Tibial artery (tissue), 4 donors: ENCODE measurements at places on chromosomes 11 and 22.

GRCh38 chr11:73078631-73079030, 63.5 kb downstream of the FCHSD2 start:
- no peak overlapping the region for H3K27ac ChIP-seq
- DNase-seq: no peak
- H3K4me1 ChIP-seq: peaks cover 15% of the 10 kb centered on the region
- H3K27me3 ChIP-seq: no peaks in the 10 kb centered on the region

DNA sequence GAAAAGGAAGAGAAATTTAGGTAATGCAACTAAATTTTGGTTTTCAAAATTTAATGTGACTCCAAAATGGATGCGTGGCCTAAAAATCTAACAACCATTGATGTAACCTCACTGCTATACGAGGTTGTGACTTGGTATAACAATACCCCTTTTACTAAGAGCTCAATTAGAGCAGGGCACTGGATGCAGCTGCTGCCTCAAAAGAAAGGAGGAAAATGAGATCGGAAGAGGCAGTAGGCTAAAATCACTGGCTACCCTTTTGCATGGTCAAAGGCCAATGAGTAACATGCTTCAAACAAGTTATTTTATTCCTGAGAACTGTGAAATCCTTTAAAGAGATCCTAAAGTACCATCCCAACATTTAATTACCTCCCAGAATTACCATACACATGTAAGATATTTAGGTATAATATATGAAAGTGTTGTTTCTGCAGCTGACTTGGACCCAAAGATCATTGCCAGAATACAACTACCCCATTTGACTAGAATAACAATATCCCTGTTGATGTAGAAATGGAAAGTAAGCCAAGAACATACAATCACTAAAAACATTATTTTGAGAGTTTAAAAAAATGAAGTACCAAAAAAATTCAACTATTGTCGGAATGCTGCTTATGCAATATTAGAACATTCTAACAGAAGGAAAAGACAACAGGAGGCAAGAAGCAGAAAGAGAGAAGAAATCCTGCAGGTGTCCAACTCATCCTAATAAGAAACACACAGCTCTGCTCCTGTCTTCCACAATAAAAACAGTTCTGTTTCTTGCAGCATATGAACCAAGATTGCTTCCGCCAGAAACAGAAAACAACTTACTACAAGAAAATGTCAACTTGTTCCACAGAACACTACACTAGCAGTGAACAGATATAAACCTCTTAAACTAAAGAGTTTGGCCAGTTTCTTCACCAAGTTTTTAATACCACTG, 15.0 kb downstream of the SIK3 start:
- H3K27ac ChIP-seq: peak overlapping the region; percentile 59
- no peaks in the 10 kb centered on the region for H3K36me3 ChIP-seq
- H3K4me3 ChIP-seq: peak overlapping the region; percentile 21
- DNase-seq: no peak

- H3K36me3 ChIP-seq: no peaks in the 10 kb centered on the region
- H3K4me1 ChIP-seq: peaks cover 14% of the 10 kb centered on the region
- H3K4me3 ChIP-seq: no peak overlapping the region
- no peak for DNase-seq
Measured at GRCh38 chr11:33016654-33017053, 976 bp downstream of the DEPDC7 start.

DNA sequence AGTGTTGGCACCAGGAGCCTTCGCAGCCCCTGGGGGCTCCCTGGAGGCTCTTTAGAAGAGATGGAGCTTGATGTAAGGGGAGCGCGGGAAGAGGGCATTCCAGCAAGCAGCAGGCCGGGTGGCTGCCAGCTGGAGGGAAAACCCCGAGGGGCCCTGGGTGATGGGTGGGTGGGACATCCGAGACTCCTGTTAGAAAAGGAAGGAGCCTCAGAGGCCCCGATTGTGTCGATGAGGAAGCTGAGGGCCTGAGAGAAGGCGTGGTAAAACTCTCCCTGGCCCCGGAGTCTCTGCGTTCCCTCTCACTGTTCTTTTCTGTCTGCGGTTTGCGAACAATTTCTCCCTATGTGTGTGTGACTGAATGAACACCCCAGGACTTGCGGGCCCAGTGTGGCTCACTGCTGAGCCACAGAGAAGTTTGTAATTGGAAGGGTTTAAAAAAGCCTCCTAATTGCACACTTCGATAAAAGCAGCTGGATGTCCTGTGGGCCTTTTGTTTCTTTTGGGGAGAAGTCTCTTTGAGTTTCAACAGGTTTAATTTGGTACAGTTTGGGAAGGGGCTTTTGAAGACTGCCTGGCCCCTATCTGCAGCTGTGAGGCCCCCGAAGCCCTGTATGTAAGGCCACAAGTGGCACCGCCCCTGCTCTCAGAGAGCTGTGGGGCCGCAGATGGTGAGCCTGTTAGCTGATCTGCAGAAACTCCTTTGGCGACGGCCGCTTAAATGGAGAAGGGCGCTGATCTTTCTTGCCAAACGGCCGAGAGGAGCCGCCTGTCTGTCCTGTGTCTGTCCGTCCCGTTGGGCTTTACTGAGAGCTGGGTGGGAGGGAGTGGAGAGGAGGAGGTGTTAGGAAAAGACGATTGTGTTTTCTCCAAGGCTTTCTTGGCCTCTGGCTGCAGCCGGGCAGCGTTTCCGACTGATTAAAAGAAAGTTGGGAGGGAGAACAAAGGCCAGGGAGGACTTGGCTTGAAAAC, 2.0 kb downstream of the FBLN1 start:
- H3K27ac ChIP-seq: peak overlapping the region; percentile 67
- peak; percentile 63 for DNase-seq
- peaks cover 23% of the 10 kb centered on the region for H3K4me1 ChIP-seq
- peak overlapping the region; percentile 61 for H3K4me3 ChIP-seq

DNA sequence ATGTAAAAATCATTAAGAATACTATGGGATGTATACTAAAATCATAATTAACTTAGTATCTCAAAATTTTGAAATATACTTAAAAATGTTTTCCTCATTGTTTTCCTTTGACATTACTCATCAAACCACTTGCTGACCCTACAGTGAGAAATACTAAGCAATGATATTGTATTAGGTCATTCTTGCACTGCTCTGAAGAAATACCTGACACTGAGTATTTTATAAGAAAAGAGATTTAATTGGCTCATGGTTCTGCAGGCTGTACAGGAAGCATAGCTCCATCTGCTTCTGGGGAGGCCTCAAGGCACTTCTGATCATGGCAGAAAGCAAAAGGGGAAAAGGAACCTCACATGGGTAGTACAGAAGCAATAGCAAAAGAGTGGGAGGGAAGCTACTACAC, 950.9 kb upstream of the CHORDC1 start:
- no peak overlapping the region for H3K27ac ChIP-seq
- H3K4me1 ChIP-seq: no peaks in the 10 kb centered on the region

DNA sequence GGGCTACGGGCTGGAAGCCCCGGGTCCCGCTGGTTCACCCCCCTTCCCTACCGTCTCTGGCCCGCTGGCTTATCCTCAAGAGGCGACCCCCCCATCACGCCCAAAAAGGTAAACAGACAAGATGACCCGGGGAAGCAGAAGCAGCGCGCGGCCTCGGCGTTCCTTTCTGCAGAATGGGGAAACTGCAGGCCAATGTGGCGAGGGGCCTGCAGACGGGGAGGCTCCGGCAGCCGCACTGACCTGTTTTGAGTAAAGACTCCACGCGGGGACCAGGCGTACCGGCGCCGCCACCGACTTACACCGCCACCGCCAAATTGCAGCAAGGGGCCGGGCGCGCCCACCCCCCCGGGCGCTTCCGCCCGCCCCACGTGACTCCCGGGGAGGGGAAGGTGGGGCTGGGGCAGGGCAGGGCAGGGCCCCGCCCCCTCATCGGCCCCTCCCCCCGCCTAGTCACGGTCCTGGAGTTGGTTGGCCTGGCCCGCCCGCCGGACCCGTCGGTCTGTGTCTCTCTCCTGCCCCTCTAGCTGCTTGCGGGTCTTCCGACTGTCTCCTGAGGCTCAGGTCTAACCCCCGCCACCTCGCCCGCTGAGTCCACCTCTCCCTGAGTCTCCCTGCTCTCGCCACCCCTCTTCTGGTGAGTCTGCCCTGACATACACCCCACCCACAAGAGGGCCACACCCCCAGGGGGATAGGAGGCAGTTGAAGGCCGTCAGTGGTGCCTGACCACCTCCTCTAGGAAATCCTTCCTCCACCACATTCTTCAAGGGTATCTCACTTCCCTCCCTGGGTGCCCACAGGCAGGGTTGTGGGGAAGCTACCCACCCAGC, at the start of gene ARAP1:
Gene ARAP1 (minus strand): TSS at position 321 of the 827 bp plus-strand sequence. CDS start 25,280 bp downstream, outside the sequence.
- peak; percentile 85 for DNase-seq
- H3K4me1 ChIP-seq: peaks cover 21% of the 10 kb centered on the region
- peak within 1 kb of the TSS; percentile 60 for H3K4me3 ChIP-seq

DNA sequence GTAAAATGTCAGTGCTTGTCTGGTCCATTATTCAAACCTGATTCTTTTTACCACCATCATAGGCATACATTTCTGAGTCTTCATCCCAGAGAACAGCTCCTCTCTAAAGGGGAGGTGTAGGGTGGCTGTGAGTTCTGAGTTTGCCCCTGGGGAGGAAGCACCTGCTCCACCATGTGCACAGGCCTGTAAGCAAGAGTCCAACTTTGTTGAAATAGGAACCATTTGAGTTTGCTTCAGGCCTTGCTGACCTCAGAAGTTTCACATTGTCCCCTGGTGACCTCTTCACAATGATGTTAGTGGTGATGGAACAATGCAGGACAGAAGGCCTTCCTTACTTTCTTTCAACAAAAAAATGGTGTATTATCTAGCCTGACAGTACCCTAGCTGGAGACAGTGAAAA, 54.6 kb upstream of the TOP3B start:
- H3K4me1 ChIP-seq: no peaks in the 10 kb centered on the region
- no peak for DNase-seq
- no peak overlapping the region for H3K4me3 ChIP-seq
- H3K27ac ChIP-seq: no peak overlapping the region
- no peaks in the 10 kb centered on the region for H3K27me3 ChIP-seq

DNA sequence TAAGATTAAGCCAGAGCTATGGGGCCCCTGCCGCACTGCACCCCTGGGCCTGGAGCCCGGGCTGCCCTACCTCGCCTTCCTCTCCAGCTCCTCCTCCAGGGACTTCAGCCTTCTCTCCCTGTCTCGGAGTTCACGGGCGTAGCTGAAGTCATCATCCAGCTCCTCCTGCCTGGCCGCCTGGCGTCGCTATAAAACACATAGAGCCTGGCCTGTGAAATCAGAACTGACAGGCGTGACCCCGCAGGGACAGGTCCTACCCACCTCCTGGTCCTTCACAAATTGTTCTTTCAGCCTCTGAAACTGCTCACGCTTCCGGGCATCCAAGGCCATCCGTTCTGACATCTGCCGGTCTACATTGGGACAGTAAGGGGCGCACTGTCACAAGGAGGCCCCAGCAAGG, 20.8 kb downstream of the TUBGCP6 start:
- no peak overlapping the region for H3K27ac ChIP-seq
- no peak overlapping the region for H3K4me3 ChIP-seq
- no peaks in the 10 kb centered on the region for H3K4me1 ChIP-seq
- H3K36me3 ChIP-seq: peaks cover 100% of the 10 kb centered on the region
- DNase-seq: no peak
- no peaks in the 10 kb centered on the region for H3K27me3 ChIP-seq

DNA sequence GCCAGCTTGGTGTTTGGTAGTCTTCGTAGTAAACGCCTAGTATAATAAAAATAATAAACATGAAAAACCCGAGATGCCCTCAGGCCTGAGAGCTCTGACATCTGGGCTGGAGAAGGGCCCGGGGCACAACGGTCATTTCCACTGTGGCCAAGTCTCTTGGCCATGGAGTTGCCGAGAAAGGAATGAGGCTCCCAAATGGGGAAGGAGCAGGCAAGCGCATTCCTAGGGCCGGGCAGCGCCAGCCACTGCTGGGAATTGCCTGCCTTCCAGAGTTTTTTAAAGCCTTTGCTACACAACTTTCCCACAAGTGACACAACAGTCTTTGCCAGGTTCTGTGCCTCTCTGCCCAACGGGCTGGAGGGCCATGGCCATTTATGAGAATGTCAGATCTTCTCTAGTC, 103.4 kb downstream of the NAV2 start:
- peak overlapping the region; percentile 62 for H3K27ac ChIP-seq
- no peaks in the 10 kb centered on the region for H3K27me3 ChIP-seq
- peak; percentile 84 for DNase-seq
- no peak overlapping the region for H3K4me3 ChIP-seq
- no peaks in the 10 kb centered on the region for H3K36me3 ChIP-seq

DNA sequence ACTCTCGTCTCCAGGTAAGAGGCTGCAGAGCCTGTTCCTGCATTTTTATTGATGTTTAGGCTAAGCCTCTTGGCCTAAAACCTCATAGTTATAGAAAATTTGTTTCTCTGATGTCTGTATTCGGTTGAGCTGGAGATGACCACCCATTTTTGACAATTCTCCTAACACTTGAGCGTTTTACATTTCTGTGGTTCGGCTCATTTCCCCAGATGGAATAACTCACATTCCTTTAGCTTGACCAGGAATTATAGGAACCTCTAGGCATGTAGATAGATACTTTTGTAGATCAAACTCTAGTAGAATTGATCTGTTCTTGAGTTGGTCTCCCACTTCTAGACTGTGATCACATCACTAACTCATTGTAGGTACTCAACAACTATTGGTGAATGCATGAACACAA, 172.6 kb upstream of the CADM1 start:
- H3K36me3 ChIP-seq: no peaks in the 10 kb centered on the region
- DNase-seq: no peak
- no peaks in the 10 kb centered on the region for H3K27me3 ChIP-seq

- peaks cover 57% of the 10 kb centered on the region for H3K36me3 ChIP-seq
- no peak overlapping the region for H3K27ac ChIP-seq
- no peak for DNase-seq
- H3K4me3 ChIP-seq: no peak overlapping the region
- no peaks in the 10 kb centered on the region for H3K27me3 ChIP-seq
- H3K4me1 ChIP-seq: no peaks in the 10 kb centered on the region
Measured at GRCh38 chr22:37060801-37061610, 9.5 kb downstream of the KCTD17 start.

DNA sequence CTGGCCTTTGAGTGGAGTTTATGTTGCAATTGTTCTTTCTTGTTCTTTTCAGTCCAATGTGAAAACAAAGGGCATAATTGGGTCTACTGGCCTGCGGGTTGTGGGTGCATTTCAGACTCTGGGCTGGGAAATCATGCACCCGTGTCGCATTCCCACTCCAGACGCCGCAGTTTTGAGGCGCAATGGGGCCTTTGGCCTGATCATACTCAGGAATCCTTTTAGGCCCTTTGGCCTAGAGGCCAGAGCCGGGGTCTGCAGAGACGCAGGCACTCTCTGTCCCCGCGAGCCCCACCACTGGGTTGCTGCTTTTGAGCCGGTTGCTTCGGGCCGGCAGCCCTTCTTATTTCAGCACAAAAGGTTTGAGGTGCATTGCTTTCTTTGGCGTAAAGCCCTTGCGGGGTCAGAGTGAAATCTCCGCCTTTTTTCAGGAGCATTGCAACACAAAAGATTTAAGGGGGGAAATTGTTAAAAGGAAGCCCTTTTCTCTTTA, 48.4 kb upstream of the DBX1 start:
- peaks cover 29% of the 10 kb centered on the region for H3K27me3 ChIP-seq
- H3K36me3 ChIP-seq: no peaks in the 10 kb centered on the region
- H3K4me1 ChIP-seq: no peaks in the 10 kb centered on the region
